ENCODE measurements at places on chromosomes 3 and 15.

DNA sequence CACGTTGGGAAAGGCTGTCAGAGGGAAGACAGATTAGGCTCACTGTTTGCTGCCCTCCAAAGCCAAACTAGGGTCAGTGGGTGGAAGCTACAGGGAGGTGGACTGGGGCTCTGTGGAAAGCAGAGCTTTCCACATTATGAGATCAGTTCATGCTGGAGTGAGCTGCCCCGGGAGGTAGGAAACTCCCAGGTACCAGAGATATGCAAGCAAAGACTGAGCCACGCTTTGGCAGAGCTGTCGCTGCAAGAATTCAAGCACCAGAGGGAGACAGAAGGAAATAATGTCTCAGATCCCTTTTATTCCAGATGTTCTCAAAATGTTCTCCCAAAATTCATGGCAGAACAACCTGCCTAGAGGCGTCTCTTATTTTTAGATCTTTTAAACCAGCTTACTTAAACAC, 286.6 kb downstream of the WDR72 start:
- DNase-seq, result no peak

- no peak for DNase-seq
Observed at GRCh38 chr3:129937717-129938116, 36.8 kb upstream of the TRH start.

DNA sequence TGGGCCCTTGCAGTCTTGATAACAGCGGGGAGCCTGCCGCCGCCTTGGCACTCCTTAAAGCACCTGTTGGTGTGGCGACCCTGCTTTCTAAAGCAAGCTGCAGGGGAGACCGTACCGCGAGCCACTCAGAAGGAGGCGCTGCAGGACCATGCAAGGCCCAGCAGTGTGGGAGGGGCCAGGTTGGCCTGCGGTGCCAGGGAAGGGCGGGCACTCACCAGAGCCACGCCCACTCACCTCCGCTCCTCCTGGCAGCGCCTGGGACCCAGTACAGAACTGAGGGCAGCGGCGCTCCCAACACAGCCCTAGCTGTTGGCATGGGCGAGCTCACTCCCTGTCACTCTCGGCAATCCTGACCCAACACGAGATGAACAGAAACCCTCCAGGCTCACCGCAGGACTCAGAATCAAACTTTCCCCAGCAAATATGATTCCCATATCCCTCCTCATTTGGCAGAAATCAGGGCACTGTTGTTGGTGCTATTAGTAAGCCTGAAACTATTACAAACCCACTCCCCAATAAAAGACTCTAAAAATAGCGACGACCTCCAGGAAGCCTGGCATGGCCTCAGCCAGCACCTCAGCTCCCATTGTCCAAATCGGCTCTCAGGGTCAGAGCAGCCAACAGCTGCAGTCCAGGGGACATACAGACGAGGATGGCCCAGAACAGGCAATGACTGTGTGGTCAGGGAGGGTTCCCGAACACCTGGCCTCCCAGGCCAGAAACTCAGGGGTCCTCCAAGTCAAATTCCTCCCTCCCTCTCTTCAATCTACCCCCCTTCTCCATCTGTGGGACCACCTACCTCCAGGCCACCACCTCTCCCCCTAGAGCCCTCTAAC, 77.2 kb downstream of the TBC1D2B start:
- DNase-seq, result no peak

DNA sequence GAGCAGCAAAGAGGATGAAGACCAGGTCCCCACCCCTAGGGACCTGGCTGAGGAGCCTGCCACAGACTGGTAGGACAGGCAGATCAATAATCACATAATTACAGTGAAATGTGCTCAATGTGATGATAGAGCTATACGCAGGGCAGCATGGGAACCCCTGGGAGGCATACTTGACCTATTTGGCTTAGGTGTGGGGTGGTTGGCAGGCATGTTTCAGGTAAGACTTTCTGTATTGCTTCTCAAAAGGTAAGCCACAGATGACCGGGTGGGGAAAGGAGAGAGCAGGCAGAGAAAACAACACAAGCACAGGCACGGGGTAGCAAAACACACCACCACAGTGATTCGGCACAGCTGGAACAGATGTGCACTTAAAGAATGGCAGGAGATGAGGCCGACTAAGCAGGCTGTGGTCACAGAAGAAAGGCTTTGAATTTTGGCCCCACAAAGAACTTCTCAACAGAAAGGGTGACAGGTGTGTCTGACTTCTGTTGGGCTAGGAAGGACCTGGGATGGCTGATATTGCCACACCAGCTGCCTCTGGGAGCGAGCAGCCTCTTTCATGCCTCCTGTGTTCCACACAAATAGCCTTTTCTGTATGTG, 64.1 kb downstream of the ABCC5 start:
- no peak for DNase-seq

- no peak for DNase-seq
Observed at GRCh38 chr15:32020156-32020555, 10.2 kb upstream of the CHRNA7 start.

DNA sequence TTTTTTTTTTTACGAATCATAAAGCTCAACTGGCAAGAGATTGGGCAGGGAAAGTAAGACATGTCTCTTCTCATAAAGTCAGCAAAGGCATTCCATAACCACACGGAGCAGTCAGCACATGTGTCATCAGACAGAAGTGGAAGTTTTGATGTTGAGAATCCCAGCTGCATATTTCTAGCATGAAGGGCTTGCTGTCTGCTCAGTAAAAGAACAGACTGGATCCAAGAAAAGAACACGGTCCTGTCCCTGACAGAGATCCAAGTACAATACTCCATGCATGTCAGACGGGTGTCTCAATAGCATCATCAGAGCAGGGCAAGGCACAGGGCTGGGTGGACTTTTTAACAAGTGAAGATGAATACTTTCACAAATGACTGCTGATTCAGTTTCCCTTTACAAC, 38.2 kb downstream of the ABI3BP start:
- peak; percentile 33 for DNase-seq

DNA sequence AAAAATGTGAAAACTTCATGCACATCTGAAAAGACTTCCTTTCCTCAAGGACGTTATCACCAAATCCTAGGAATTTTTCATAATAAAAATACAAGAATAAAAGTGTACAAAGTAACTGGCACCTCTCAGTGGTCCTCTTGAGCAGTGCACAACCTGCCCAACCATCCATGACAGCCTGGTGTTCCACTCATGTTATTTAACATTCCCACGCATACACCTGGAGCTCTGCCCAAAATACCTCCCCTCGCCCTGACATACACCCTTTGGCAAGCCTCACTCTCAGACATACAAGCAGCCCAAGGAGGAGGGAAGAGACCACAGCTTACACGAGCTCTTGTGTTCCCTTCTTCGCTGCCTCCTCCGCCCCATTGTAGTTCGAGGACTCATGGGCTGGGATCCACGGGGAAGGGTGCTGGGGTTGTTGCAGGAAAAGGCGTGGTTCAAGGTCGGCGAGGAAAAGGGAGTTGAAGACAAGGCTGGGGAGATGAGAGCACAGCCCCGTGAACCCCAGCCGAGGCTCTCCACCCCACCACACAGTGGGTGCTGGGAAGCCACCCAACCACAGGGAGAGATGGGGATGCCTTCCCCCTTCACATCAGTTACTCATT, 23.3 kb downstream of the GRIP2 start:
- DNase-seq, result no peak

DNA sequence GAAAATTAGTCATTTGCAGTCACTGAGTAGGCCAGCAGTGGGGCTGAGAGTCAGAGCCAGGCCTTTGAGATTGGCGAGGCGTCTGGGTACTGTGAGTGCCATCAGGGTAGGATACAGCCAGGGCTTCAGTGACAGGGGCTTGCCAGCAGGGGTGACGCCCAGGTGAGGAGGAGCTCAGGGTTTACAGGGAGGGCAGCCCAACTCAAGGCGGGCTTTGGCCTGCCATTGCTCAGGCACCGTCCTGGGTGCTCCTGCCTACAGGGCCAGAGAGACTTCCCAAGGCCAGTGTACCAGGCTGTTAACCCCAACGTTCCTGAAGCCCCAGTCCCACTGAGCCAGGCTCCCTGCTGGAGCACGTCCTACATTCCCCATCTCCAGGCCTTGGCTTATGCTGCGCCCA, 152.0 kb downstream of the FBLN2 start:
- no peak for DNase-seq

DNA sequence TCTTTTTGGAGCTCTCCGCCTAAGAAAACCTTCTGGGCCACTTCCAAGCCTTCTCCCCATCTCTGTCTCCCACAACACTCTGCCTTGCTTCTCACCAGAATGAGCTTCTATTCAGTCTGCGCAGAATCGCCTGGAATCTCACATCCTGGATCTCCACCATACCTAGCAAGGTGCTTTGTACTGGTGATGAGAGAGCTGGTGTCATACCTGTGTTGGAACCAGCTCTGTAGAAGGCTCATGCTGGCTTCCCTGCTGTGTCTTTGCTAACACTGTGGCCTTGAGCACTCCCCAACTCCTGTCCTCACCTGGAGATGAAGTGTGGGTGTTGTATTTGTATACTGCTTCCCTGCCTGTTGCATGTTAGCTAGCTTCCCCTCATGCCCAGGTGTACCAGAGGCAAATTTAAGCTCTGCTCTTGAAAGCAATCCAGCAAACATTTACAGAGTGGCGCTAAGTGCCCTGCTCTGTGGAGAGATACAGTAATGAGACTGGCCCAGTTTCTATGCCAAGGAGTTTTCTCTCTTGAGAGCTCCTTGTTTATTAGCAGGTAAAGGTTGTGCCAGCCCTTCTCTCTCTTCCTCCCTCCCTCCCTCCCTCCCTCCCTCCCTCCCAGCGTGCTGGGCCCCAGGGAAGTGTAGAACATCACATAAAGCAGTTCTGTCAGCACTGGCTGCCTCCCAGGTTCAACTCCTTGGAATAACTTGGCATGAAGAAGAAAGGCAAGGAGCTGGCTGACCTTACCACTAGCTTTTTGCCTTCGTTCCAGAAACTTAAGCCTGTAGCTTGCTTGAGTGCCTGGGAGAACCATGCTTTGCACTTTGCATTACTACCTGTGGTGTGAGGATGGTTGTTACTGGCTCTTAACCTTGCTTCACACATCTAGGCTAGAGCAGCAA, 54.9 kb downstream of the TRIM71 start:
- no peak for DNase-seq

- no peak for DNase-seq
Observed at GRCh38 chr3:69204315-69204957, 82.0 kb upstream of the LMOD3 start.

DNA sequence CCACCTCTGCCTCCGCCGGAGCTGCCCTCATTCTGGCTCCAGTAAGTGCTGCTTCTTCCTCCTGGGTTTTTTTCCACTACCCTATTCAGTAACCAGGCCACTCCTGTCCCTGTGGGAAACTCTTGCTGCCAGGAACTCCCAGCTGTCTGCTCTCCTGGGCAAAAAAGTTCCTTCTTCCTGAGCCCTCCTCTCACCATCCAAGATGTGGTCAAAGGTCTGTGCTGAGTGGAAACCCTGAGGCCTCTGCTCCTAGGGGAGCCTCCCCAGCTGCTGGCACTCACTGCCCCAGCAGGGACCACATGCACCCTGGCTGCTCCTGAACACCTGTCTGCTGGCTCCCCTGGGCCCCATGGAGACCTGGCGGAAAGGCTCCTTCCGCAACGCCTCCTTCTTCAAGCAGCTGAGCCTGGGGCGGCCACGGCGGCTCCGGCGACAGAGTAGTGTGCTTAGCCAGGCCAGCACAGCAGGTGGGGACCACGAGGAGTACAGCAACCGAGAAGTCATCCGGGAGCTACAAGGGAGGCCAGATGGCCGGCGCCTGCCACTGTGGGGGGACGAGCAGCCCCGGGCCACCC, 454 bp downstream of the C15orf62 start:
- DNase-seq, result no peak

DNA sequence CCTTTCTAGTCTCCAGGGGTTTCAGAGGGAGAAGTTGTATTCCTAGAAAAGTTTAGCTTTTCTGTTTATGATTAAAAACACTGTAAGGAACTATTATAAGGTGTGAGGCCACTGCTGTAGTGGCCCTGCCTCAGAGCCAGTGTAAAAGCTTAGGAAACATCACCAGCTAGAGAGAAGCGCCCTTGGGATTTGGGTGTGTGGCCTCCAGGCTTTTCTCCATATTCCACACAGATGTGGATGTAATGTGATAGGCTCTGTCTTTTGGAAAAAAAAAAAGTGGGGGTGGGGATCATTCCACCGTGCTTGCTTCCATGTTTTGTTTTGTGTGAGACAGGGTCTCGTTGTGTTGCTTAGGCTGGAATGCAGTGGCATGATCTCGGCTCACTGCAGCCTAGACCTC, 13.9 kb downstream of the SEC61A1 start:
- no peak for DNase-seq

- no peak for DNase-seq
Observed at GRCh38 chr15:100682468-100682867, 80.1 kb downstream of the ASB7 start.

GRCh38 chr3:107833722-107834416, 257.0 kb downstream of the CD47 start:
- no peak for DNase-seq

GRCh38 chr15:23538648-23539047, 26.8 kb upstream of the MKRN3 start:
- DNase-seq, result no peak

DNA sequence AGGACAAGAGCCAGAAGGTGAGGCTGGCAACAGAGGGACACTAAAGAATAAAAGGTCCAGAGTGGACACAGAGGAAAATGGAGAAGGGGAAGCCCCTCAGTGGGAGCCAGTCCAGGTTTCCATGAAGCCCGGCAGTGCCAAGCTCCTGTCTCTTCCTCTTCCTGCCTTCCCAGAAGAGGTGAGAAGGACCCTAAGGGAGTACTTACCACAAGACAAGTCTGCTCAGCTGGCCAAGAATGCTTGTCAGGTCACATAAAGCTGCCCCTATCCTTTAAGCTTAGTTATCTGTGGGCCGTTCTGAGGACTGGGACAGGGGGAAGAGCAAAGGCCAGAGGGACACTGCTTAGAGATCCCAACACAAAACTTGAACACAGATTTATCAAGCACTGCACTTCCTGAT, 100.2 kb downstream of the RYK start:
- no peak for DNase-seq

DNA sequence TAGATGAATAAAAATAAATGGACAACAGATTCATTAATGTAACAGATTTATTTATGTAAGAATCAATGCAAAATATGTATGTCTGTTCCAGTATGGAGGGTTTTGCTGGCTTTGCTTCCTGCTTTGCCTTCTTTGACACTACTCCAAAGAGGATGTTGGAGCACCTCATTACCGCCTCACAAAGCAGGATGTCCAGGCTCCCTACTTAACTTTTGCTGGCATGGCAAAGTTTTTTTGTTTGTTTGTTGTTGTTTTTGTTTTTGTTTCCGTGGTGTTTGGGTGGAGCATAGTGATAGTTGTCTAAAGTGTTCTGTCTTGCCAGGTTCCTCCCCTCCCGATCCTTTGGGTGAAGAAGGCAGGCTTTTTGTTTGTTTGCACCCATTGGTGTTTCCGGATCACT, 38.7 kb downstream of the DIPK2A start:
- DNase-seq, result no peak

GRCh38 chr15:39269821-39270220, 311.1 kb upstream of the THBS1 start:
- DNase-seq, result no peak
